Cortex of kidney (tissue), 1 donor: ENCODE measurements at places on chromosomes 2 and 18.

- no peak for DNase-seq
Measured at GRCh38 chr2:235050980-235051351, 99.1 kb downstream of the SH3BP4 start.

- no peak for DNase-seq
Measured at GRCh38 chr2:132497591-132497990, 81.0 kb downstream of the GPR39 start.

GRCh38 chr2:11858883-11859282 lies 112.5 kb downstream of the LPIN1 start:
- DNase-seq = no peak

DNA sequence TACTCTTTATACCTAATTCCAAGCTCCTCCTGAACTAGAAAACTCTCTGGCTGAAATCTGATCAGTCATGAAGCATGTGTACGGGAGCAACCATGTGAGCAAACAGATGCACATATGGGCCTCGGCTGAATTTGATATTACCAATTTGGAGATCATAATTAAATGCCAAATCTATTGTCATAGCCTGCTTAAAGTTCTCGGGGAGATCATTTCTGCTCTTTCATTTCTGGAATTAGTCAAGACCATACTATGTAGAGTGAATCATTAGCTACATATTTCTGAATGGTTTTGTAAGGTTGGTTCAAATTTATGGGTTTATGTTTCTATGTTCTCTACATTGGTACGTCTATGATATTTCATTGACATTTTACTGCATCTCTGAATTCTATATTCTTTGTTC lies 205.5 kb downstream of the UBE2E3 start:
- no peak for DNase-seq

- no peak for DNase-seq
Measured at GRCh38 chr2:63436488-63436887, 151.8 kb downstream of the WDPCP start.

DNA sequence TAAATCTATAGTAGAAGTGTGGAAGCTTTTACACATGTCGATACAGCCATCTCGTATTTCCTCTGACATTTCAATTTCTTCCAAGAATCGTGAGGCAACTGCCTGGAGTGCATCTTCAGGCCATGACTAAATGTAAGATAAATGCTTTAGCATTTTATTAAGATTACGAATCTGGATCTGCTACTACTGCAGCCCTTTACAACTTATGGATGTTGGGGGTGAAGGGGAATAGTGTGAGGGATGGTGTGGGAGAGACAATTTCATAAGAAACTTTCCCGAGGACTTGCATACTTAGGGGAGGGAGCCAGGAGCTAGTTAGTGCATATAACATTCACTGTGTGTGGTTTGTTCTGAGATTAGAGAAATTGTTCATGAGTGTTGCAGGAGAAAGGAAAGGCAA lies 204.8 kb downstream of the SLC39A10 start:
- DNase-seq = no peak

DNA sequence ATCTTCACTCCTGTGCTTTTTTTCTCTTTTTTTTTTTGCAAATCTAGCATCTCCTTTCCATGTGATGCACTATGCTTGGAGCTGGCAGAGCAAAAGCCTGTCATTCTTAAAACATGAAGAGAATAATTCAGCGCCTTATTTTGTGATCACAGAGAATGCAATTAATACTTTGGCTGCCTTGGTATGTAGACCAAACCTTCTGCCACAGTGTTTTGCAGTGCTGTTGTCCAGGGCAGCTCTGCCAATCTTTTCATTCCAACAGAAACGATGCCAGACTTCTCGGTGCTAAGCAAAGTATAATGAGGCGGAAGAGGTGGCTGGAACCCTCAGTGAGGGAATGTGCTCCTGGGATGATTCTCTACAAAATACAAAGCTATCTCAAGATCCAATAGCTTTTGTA lies 25.6 kb downstream of the BCL2 start:
- DNase-seq = no peak

- no peak for DNase-seq
Measured at GRCh38 chr2:67008155-67008554, 389.0 kb upstream of the ETAA1 start.

GRCh38 chr2:67581751-67582150 lies 184.6 kb downstream of the ETAA1 start:
- DNase-seq = no peak

DNA sequence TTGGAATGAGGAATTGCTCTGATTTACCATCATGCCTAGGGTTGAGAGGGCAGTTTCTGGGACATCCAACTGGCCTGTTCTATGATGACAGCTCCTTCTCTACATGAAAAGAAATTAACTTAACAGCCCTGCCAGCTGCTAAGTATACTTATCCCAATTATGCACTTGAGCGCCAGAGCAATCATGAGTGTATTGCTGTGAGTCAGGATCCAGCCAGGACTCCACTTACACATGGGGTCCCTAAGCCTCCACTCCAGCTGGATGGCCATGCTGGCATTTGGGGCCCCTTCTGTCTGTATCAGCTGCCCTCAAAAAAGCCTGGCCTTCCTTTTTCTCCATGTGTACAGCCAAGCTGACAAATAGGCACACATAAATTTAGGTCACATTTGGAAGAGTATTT lies 481.9 kb downstream of the TMX3 start:
- no peak for DNase-seq

GRCh38 chr2:72148837-72149555 lies 1.3 kb upstream of the CYP26B1 start:
- no peak for DNase-seq

DNA sequence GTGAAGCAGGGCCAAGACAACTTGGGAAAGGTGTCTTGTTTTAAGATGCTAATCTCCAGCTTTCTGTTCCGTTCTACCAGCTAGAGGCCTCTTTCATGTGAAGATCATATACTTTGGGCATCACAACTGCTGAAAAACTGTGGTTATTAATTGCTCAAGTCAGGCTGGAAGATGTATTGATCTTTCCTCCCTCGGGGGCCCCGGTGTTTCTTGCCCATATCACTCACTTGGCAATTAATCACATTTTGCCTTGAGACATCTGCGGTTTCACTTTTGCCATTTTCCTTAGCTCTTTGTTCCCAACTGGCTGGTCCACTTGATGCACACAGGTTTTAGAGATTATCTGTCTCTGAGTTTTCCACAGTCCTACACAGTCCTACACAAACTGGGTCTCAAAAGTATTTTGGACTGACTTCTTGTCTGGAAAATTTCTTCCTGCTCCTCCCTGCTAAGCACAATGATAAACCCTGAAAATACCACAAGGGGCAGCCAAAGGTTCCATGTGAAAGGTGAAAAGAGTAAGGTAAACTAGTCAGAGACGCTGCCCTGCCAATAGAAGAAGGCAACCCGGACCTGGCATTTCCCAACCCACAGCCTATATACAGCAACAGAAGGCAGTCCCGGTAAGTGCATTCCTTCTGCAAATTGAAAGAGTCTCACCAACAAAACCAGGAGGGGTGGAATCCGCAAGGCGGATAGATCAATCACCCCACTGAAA lies 181.0 kb downstream of the AFF3 start:
- no peak for DNase-seq

- no peak for DNase-seq
Measured at GRCh38 chr18:33916200-33916599, 308.5 kb downstream of the NOL4 start.

DNA sequence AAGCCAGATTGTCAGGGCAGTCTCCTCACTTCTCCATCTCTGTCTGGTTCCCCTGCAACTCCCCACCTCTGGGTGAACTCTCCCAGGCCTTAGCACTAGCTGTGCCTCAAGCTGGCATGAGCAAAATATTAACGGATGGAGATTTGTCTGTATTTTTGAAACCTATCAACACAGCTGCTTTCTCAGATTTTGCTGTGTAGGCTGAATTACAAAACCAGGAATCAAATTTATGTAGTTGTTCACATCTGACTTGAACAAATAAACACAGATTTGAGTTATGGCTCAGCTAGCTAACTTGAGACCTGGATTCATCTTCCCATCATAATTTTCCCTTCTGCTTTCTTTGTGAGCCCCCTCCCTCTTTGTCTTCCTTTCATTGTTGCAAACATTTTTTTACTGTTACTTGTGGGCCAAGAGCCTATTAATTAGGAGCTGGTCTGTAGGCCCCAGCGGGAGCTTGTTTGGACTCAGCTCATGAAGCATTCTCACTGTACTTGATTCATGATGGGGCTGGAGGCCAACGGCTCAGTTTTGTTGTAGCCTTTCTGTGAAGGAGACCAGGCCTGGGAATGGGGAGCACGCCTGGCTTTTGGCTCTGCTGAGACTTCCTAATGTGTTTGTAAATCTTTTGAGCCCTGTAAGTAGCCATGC lies 164.1 kb upstream of the GATA6 start:
- no peak for DNase-seq

- no peak for DNase-seq
Measured at GRCh38 chr18:74225193-74225840, 66.4 kb downstream of the CYB5A start.

DNA sequence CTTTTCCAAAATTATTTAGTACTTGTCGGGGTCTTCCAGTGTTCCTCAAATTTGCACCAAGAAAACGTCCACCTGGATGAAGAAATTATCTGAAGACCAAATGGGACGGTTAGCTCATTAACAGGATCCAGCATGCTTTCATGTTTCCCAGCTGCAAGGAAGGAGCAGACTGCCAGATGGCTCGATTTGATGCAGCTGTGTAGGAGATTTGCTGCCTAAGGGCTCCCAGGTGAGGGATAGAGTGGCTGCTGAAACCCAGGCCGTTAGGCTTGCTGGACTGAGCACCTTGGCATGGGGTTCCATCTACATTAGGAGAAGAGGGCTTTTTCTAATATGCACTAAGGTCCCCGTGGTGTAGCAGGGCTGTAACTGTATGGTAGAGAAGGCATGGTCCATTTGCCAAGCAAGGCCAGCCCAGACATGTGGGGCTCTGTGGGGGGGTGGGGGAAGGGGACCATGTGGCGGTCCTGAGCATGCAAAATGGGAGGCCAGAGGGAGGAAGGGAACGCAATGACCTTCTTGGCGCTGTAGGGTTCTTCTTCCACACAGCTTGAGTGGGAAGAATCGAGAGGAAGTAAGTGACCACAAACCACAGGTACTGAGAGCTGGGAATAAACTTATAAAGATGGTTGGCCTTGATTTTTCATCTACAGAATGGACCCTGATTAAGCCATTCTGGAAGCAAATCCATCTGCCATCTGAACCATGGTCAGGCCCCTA lies 144.0 kb downstream of the TMEM163 start:
- DNase-seq = no peak

- no peak for DNase-seq
Measured at GRCh38 chr2:113390124-113390849, 47.2 kb upstream of the ZNG1B start.

DNA sequence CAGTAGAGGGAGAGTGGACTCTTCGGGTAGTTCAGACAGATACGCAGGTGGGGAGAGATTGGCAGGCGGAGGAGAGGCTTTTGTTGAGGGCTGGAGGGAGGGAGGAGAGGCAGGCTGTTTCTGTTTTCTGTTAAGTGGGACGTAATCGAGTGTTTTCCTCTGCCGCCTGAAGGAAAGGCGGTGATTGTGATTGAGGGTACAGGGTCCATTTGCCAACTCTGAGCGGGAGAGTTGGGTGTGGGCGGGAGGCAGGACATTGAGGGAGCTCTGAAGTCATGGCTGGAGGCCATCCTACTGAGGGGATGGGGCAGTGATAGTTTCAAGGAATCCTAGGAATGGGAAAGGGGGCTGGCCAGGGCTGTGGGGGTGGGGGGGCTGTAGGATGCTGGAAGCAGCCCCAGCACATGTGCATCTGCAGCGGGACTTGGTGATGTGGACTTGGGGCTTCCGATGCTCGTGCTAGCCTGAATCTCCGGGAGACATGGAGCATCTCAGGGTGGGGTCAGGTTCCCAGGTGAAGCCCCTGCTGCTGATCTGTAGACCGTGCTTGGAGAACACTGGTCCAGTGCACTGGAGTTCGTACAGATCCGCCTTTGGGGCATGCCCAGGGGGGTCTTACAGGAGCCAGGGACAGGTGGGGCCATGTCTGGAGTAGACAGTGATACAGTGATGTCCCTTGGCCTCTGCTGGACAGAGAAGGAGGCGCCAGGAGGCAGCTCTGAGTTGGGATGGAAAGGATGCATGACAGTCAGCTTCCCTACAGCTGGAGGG lies 167.5 kb downstream of the AGAP1 start:
- no peak for DNase-seq

DNA sequence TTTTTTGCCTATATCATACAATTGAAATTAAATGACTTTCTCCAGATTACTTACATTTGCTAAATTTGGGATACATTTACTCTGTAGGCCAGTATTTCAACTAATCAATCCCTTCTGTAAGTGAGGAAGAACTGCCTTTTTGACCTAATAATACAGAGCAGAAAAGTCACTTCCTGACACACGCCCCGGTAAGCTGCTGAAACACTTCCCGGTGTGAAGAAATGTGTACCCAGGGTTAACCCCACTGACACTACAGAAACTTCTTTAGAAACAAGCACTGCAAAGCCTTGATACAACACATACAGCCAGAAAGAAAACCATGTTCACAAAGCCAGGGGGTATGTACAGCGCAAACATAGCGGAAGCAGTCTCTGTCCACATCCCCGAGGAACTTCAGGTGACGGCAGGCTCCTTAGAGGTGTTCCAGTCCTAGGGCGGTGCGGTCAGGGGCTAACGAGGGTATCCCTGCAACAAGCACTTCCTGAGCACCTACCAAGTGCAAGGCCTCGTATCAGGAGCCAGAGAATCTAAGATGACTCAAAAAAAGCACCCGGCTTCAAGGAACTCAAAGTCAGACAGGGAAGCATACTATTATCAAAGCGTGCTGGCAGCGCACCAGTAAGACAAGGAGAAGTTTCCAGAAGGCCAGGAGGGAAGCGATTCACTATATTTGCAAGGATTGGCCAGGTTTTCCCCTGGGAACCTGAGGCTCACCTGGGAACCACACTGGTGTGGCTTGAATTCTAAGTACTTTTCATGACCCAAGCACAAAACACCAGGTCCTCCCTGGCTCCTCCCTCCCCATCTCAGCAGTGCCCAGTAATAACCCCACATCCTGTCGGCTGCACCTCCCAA lies 46.6 kb downstream of the ZNF516 start:
- no peak for DNase-seq

DNA sequence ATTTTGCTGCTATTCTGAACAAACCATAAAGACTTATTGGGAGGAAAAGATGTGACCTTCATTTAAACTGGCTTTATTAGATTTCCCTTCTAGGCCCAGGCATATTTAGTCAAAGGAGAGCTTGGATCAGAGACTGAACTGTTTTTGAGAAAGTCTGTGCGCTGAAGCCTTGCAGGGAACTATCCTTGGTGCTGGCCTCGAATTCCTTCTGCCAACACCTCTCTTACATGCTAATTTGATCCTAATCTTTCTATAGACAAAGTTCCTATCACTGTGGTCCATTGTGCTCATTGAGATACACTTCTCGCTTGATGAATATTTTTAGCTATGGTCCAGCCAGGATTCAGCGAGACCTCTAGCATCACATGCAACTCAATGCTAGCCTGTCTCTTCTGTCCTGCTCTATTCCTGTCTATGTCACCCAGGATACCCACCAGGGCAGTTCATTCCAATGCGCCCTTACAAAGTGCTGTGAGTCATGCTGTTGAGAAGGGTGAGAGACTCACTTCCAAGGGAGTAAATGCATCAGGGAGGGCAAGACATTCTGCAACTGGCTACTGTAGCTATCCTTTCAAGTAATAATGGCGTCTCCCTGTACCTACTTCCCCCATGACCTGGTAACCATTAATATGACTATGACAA lies 356.7 kb upstream of the LYPD1 start:
- DNase-seq = no peak
